ENCODE measurements at places on chromosomes 4 and X.

GRCh38 chr4:2630556-2631273, 94.3 kb downstream of the FAM193A start:
- DNase-seq = no peak

- no peak for DNase-seq
These were observed 42.3 kb upstream of the SLC7A3 start for GRCh38 chrX:70973221-70973620.

DNA sequence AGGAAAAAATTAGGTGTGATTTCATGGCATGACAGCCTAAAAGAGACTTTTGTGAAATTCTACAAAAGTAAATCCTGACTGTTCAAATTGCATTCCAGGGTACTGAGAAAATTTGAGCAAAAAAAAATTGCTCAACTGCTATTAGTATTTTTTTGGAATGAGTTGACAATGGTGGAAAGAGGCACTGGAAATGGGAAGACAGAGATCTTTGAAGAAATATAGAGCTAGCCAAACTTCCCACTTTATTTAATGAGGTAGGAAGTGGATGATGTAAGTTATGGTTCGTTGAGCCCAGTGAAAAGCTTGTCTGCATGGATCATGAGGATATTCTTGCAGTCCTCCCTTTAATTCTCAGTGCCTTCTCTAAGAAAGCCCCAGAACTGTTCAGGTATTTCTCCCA, 183.8 kb downstream of the PTTG2 start:
- DNase-seq = no peak

DNA sequence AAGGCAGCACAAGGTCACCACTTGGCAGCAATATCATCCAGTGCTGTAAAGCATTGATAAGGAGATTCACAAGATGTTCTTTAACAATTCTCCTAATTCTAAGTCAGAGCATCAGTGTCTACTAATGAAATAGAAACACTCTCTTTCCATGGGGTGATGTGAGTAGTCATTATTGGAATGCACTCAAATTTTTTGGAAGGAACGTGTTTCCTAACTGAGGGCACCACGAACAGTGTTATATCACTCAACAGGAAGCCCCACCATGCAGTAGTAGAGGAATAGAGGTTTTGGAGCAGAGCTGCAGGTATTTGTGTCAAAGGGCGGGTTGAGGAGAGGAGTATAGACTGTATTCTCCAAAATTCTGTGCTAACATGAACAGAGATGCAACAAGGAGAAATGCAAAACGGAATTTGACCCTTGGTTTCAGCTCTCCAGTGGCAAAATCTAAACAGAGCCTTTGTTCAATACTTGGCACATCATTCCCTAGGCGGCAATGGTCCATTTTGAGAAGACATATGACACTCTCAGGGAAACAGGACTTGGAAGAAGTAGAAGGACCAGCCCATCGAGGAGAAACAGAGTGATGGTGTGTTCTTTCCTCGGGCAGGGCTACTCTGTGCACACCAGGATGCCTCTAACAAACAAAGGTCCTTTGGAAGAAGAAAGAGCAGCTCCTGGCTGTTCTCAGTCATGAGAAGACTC, 98.9 kb downstream of the CPEB2 start:
- DNase-seq = peak; percentile 16

DNA sequence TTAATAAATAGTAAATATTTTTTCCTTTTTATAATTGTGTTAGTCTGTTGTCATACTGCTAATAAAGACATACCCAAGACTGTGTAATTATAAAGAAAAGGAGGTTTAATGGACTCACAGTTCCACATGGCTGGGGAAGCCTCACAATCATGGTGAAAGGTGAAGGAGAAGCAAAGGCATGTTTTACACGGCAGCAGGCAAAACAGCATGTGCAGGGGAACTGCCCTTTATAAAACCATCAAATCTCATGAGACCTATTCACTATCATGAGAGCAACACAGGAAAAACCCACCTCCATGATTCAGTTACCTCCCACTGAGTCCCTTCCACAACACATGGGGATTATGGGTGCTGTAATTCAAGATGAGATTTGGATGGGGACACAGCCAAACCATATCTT, 45.8 kb upstream of the TMPRSS11B start:
- no peak for DNase-seq

GRCh38 chrX:14039344-14039743, 9.7 kb upstream of the GEMIN8 start:
- DNase-seq = no peak

DNA sequence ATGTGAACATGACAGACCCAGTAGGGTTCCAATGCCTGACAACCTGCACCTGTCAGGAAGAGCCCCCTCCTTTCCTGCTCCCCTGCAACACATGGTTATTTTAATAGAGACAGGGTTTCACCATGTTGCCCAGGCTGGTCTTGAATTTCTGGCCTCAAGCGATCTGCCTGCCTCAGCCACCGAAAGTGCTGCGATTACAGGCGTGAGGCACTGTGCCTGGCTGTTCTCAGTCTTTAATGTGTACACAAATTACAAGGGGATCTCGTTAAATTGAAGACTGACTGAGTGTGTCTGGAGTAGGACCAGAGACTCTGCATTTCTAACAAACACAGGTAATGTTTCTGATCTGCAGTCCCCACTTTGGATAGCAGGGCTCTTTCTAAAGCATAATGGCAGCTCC, 55.4 kb downstream of the NPNT start:
- DNase-seq = no peak

DNA sequence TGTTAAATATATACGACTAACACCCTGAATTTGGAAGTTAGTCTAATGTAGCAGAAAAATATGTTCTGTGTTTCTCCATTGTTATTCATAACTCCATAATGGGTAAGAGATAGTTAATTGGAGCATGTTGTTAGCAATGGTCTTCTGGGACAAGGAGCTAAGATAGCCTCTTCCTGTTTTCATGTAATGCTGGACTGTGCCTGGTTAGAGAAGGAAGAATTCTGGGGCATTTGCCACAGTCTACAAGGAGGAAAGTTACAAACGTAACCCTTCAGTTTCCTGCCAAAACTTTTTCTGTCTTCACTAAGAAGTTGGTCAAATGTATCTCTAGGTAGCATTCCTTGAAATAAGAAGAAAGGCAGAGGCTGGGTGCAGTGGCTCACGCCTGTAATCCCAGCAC, 5.8 kb downstream of the PRDX4 start:
- no peak for DNase-seq

- no peak for DNase-seq
These were observed 381.4 kb downstream of the BCOR start for GRCh38 chrX:39716401-39716800.

DNA sequence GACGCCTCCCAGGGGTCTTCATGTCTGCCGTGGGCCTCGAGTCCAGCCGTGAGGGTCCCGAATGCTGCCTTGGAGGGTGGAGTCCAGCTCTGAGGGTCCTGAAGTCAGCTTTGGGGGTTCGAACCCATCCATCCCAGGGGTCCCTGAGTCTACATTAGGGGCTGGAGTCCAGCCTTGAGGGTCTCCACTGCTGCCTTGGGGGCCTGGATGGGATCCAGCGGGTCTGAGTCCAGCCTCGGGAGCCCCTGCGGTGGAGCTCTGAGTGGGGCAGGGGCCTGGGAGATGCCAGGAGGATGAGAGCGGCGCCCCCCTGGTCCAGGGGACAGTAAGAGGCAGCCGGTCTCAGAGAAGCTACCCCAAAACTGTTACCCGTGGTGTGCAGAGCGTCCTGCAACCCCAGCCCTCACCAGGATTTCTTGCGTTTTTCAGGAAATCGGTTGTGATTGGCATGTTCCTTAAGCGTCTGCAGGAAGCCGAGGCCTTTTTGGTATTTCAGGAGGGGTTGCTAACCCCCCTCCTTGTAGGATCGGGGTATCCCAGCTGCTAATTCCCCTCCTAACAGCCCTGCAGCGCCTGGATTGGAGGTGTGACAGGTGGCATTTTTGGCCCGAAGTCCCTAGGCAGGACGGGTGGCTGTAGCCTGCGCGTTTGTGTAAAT, 1.7 kb upstream of the GTPBP6 start:
- DNase-seq = no peak

GRCh38 chr4:64195582-64195981, 213.7 kb downstream of the TECRL start:
- no peak for DNase-seq

DNA sequence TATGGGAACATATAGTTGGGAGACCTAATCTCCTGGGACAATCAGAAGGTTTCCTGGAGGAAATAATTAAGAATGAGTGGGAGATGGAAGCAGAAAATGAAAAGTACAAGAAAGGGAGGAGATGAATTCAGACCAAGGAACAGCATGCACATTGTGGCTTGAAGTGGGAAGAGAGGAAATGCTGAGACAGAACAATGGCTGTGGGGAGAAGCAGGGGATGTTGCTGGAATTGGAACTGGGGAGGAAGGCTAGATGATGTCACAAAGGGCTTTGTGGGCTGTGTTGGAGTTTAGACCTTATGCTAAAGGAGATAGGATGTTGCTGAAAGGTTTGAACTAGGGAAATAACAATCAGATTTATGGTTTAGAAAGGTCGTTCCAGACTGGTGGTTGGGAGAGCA, 119.5 kb upstream of the DIPK2B start:
- no peak for DNase-seq

GRCh38 chr4:124181039-124181438, 531.5 kb downstream of the ANKRD50 start:
- DNase-seq = no peak

DNA sequence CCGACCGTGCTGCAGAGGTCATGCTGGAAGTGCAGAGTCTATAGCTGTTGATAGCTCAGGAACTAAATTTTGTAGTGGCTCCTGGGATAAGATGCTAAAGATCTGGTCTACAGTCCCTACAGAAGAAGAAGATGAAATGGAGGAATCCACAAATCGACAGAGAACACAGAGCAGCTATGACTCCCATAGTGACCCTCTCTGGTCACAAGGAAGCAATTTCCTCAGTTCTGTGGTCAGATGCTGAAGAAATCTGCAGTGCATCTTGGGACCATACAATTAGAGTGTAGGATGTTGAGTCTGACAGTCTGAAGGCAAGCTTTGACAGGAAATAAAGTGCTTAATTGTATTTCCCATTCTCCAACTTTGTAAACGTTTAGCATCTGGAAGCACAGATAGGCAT, 8.8 kb downstream of the MANBA start:
- DNase-seq = no peak

DNA sequence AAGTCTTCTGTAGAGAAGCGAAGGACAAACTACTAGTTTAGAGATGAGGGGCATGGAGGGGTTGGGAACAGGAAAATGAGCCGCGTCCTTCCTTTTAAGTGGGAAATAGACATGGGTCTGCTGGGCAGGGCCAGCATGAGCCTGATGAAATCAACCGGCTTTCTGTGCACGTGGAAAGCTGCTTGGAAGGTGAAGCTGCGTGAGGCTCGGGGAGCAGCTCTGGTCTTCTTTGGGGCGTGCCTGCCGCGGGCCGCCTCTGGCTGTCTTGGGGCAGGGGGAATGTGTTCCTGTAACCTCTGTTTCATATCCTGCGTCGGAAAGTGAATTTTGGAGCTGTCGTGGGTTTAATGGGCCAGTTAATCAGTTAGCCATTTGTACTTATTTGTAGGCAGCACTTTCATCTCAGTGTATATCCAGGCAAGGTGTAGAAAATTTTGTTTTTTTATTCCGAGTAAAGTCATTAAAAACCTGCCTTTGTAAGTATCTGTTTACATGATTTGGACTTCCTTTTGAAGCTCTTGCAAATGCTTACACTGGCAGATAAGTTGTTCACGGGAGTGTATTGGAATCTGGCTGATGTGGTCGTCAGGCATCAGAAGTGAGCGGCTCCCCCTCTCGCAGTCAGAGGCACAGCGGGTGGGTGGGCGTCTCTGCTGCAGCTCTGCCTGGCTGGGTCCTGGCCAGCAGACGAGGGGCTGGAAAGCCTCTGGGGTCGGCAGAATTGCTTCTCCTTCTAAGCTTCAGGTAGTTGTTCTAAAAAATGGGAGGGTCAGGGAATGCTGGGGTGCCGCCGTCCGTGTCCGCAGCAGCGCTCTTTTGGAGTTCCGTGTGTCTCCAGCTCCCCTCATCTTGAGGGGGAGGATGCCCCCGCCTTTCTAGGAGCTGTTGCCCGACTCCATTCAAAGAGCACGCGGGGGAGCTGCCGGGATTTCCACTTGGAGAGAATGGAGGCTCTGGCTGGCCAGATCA, 70.5 kb upstream of the HGFAC start:
- DNase-seq = no peak

GRCh38 chr4:173411106-173411693, 12.3 kb upstream of the SCRG1 start:
- no peak for DNase-seq

DNA sequence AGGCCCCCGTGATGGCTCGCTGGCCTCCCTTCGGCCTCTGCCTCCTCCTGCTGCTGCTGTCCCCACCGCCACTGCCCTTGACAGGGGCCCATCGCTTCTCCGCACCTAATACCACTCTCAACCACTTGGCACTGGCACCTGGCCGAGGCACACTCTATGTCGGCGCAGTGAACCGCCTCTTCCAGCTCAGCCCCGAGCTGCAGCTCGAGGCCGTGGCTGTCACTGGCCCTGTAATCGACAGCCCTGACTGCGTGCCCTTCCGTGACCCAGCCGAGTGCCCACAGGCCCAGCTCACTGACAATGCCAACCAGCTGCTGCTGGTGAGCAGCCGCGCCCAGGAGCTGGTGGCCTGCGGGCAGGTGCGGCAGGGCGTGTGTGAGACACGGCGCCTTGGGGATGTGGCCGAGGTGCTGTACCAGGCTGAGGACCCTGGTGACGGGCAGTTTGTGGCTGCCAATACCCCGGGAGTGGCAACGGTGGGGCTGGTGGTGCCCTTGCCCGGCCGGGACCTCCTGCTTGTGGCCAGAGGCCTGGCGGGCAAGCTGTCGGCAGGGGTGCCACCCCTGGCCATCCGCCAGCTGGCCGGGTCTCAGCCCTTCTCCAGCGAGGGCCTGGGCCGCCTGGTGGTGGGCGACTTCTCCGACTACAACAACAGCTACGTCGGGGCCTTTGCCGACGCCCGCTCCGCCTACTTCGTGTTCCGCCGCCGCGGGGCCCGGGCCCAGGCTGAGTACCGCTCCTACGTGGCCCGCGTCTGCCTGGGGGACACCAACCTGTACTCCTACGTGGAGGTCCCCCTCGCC, 3.0 kb downstream of the PLXNB3 start:
- DNase-seq = no peak

GRCh38 chr4:115969756-115970155, 856.3 kb upstream of the NDST4 start:
- no peak for DNase-seq

DNA sequence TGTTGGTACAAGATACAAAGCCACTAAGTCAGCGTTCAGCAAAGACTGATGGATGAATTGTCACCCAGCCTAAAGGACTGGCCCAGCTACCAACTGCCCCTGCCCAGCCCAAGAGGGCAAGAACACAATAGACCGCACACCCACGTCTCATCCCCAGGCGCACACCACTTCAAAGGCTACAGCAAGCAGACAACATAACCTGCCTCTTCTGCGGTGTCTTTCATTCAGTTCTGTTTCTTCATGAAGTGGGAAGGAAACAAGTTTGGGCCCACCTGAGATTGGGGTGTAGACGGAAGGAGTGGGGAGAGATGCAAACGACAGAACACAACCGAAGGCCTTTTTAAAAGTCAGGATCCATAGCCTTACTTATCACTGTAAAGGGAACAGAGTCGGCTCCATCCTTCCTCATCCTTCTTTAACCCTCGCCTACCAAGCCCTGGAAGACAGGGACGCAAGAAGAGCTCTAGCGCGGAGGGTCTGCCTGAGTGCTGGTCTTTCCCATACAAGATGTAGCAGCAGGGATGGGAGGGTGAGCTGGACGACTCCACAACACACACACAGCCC, 691 bp downstream of the SCARB2 start:
- DNase-seq = no peak

- no peak for DNase-seq
These were observed 765.3 kb upstream of the SLIT2 start for GRCh38 chr4:19486400-19486799.
